ENCODE measurements at places on chromosomes 7 and 10.

GRCh38 chr7:40306025-40306424, 171.2 kb downstream of the SUGCT start:
- peak; percentile 28 for DNase-seq

GRCh38 chr10:34626158-34626880, 188.8 kb downstream of the PARD3 start:
- DNase-seq = no peak

DNA sequence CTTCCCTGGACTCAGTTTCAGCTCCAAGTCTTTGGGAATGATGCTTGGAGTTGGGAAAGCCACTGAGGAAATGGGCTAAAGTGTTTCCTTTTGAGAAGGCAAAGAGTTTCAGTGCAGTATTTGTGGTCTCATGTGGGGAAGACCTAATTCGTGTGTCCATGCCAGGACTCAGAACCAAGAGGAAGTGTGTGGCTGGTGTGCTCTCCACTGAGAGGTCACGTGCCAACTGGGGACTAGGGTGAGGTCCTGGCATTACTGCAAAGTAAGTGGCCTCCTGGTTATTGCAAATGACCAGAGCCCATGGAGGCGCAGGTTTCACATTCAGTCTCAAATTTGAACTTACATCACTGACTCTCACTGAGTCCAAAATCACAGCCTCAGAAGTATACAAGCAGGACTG, 48.6 kb upstream of the ITPRID1 start:
- DNase-seq = no peak

- DNase-seq = peak; percentile 64
Measured at GRCh38 chr7:137642472-137642871, 204.3 kb downstream of the DGKI start.

- DNase-seq = peak; percentile 30
Measured at GRCh38 chr10:74460812-74461211, 309.8 kb downstream of the ADK start.

GRCh38 chr7:51335057-51335456, 18.4 kb upstream of the COBL start:
- no peak for DNase-seq

DNA sequence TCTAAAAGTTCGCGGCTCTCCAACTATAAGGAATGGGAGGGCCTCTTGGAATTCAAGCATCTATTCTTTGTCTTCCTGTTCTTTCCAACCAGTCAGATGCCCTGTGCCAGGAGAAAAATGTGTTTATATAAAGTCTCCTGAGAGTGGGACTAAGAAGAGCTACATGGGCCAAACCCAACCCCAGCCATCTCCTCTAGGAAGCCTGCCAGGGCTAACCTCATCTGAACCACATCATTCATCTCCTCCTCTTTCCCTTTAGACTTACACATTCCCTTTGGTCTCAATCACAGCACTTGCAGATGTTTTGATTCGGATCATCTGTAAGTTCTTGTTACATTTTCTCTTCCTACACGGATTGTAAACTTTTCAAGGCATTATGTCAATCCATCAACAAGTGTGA, 62.6 kb downstream of the DOCK4 start:
- DNase-seq = peak; percentile 82

- DNase-seq = peak; percentile 93
Measured at GRCh38 chr7:135193615-135194081, 17.7 kb downstream of the WDR91 start.

All from foreskin fibroblast (primary cell).